ENCODE measurements at places on chromosomes 2 and 18. TPM values are rescaled to one million over a fixed set of nuclear protein-coding genes. Genes with fewer than 3 reads are reported as not detected.

HOXD12 gene
- not detected for total RNA-seq

RAX gene
- total RNA-seq = not detected

SP140 gene
- not detected for total RNA-seq

ANKRD30B gene
- total RNA-seq = not detected

FZD7 gene
- under 0.01 TPM for total RNA-seq

SLC8A1 gene
- total RNA-seq = 0.13 TPM

ROCK1 gene
- 28.0 TPM for total RNA-seq

NGEF gene
- total RNA-seq = not detected

GRHL1 gene
- 0.76 TPM for total RNA-seq

ATG9A gene
- total RNA-seq = 34.5 TPM

IMPACT gene
- 16.9 TPM for total RNA-seq

DHRS9 gene
- not detected for total RNA-seq

ATIC gene
- total RNA-seq = 14.9 TPM

CCDC85A gene
- 2.2 TPM for total RNA-seq

FKBP1B gene
- 8.0 TPM for total RNA-seq

LBX2 gene
- 0.39 TPM for total RNA-seq

SERPINB13 gene
- total RNA-seq = not detected

MYL12B gene
- total RNA-seq = 866 TPM

SERPINB2 gene
- not detected for total RNA-seq

CNDP1 gene
- total RNA-seq = not detected

RFTN2 gene
- total RNA-seq = 9.8 TPM

TUBA3E gene
- not detected for total RNA-seq

LOXHD1 gene
- under 0.01 TPM for total RNA-seq

LRRTM4 gene
- total RNA-seq = not detected

STAT4 gene
- 0.51 TPM for total RNA-seq

LOXL3 gene
- total RNA-seq = 2.0 TPM

ABCA12 gene
- not detected for total RNA-seq

CDH19 gene
- total RNA-seq = under 0.01 TPM

GLI2 gene
- under 0.01 TPM for total RNA-seq

TMEFF2 gene
- total RNA-seq = not detected

FAM110C gene
- total RNA-seq = 0.39 TPM

TCF23 gene
- total RNA-seq = not detected

C2orf92 gene
- total RNA-seq = 2.3 TPM

LTBP1 gene
- total RNA-seq = 22.1 TPM

IL36B gene
- total RNA-seq = not detected

KIF5C gene
- total RNA-seq = under 0.01 TPM

LYG1 gene
- total RNA-seq = 0.13 TPM

NAT8 gene
- total RNA-seq = not detected

HOXD1 gene
- total RNA-seq = 4.6 TPM

CEBPZOS gene
- total RNA-seq = 6.7 TPM

HOXD11 gene
- not detected for total RNA-seq

PTMA gene
- 977 TPM for total RNA-seq

OSGEPL1 gene
- 5.3 TPM for total RNA-seq

GPR35 gene
- 0.13 TPM for total RNA-seq

ZNF396 gene
- 0.51 TPM for total RNA-seq

NT5C1B gene
- not detected for total RNA-seq

NDUFV2 gene
- 105 TPM for total RNA-seq

PEX13 gene
- 37.9 TPM for total RNA-seq

TBR1 gene
- under 0.01 TPM for total RNA-seq

SOWAHC gene
- total RNA-seq = 6.0 TPM

CASP10 gene
- total RNA-seq = 40.7 TPM

KHK gene
- total RNA-seq = 3.0 TPM

IL1B gene
- total RNA-seq = not detected

All from dermis microvascular lymphatic vessel endothelial cell (primary cell).